Progenitor cell of endocrine pancreas (in vitro differentiated cells): ENCODE measurements at places on chromosomes 16 and 17. TPM values are rescaled to one million over a fixed set of nuclear protein-coding genes. Genes with fewer than 3 reads are reported as not detected.

NPIPA3 gene
- 0.95 and 1.3 TPM in 2 replicates for total RNA-seq

BAIAP3 gene
- total RNA-seq: 17.5 and 18.2 TPM in 2 replicates

KRTAP1-1 gene
- not detected in 2 replicates for total RNA-seq

PRAC1 gene
- total RNA-seq: not detected in 2 replicates

- H3K36me3 ChIP-seq: no peaks in the 10 kb centered on the region
- no peak overlapping the region for H3K27ac ChIP-seq
- no peaks in the 10 kb centered on the region for H3K27me3 ChIP-seq
- peaks cover 5% of the 10 kb centered on the region for H3K4me1 ChIP-seq
- no peak overlapping the region for H3K4me3 ChIP-seq
Observed at GRCh38 chr17:74394977-74395376, 27.7 kb downstream of the GPR142 start.

DNA sequence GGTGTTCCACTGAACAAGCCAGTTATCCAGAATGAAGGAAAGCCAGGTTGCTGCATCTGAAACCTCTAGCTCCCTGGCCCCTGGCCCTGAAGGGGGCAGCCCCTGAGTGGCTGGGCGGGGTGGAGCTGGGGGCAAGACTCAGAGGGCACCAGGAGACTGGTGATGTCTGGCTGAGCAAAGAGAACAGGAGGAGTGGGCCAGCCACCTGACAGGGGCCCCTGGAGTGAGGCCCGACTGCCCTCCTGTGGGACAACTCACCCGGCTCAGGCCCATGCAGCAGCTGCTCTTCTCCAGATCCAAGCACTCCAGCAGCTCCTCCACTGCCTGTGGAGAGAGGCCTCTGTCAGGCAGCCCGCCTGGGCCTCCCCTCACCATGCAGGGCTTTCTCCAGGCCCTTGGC is 60.4 kb downstream of the PIPOX start:
- no peak overlapping the region for H3K4me3 ChIP-seq
- H3K27ac ChIP-seq: no peak overlapping the region
- H3K4me1 ChIP-seq: peaks cover 29% of the 10 kb centered on the region
- H3K27me3 ChIP-seq: peaks cover 3% of the 10 kb centered on the region
- no peak for DNase-seq

- peak overlapping the region; percentile 18 for H3K27ac ChIP-seq
- no peak for DNase-seq
- peak overlapping the region; percentile 23 for H3K4me3 ChIP-seq
- H3K4me1 ChIP-seq: peaks cover 5% of the 10 kb centered on the region
- H3K36me3 ChIP-seq: peaks cover 4% of the 10 kb centered on the region
Observed at GRCh38 chr16:26005336-26005735, 313.6 kb downstream of the HS3ST4 start.

DNA sequence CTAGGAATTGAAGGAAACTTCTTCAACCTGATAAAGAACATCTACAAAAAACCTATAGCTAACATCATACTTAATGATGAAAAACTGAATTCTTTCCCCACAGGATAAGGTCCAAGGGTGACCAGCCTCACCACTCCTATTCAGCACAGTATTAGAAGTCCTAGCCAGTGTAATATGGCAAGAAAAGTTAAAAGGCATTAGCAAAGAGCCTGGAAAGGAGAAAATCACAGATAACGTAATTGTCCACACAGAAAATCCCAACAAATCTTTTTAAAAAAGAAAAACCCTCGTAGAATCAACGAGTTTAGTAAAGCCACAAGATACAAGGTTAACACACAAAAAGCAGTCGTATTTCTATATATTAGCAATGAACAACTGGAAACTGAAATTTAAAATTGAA is 37.8 kb downstream of the MEAK7 start:
- no peak overlapping the region for H3K4me3 ChIP-seq
- H3K27me3 ChIP-seq: no peaks in the 10 kb centered on the region
- DNase-seq: no peak
- H3K27ac ChIP-seq: no peak overlapping the region
- H3K4me1 ChIP-seq: no peaks in the 10 kb centered on the region

- H3K27me3 ChIP-seq: no peaks in the 10 kb centered on the region
- no peaks in the 10 kb centered on the region for H3K36me3 ChIP-seq
- no peak for DNase-seq
- peaks cover 7% of the 10 kb centered on the region for H3K4me1 ChIP-seq
Observed at GRCh38 chr16:4494746-4495490, 18.7 kb downstream of the HMOX2 start.

GRCh38 chr16:12758031-12758669 is 45.5 kb downstream of the CPPED1 start:
- H3K27ac ChIP-seq: no peak overlapping the region
- no peaks in the 10 kb centered on the region for H3K36me3 ChIP-seq
- H3K4me3 ChIP-seq: no peak overlapping the region
- peaks cover 7% of the 10 kb centered on the region for H3K4me1 ChIP-seq
- DNase-seq: no peak

- H3K27me3 ChIP-seq: no peaks in the 10 kb centered on the region
- peaks cover 10% of the 10 kb centered on the region for H3K4me1 ChIP-seq
- no peak overlapping the region for H3K4me3 ChIP-seq
Observed at GRCh38 chr16:58046936-58047335, 21.4 kb downstream of the MMP15 start.

GRCh38 chr17:16273499-16273898 is 56.5 kb downstream of the PIGL start:
- H3K27me3 ChIP-seq: no peaks in the 10 kb centered on the region
- peaks cover 16% of the 10 kb centered on the region for H3K36me3 ChIP-seq
- H3K4me1 ChIP-seq: peaks cover 8% of the 10 kb centered on the region

- H3K4me1 ChIP-seq: peaks cover 61% of the 10 kb centered on the region
- H3K36me3 ChIP-seq: no peaks in the 10 kb centered on the region
- H3K27me3 ChIP-seq: peaks cover 17% of the 10 kb centered on the region
- peak overlapping the region; percentile 95 for H3K27ac ChIP-seq
- no peak overlapping the region for H3K4me3 ChIP-seq
Observed at GRCh38 chr17:40104594-40105486, 4.5 kb upstream of the NR1D1 start.

GRCh38 chr16:80573700-80574120 is 32.9 kb downstream of the DYNLRB2 start:
- H3K27me3 ChIP-seq: peaks cover 3% of the 10 kb centered on the region
- no peak overlapping the region for H3K27ac ChIP-seq
- peaks cover 6% of the 10 kb centered on the region for H3K4me1 ChIP-seq
- H3K4me3 ChIP-seq: no peak overlapping the region
- no peaks in the 10 kb centered on the region for H3K36me3 ChIP-seq
- no peak for DNase-seq

DNA sequence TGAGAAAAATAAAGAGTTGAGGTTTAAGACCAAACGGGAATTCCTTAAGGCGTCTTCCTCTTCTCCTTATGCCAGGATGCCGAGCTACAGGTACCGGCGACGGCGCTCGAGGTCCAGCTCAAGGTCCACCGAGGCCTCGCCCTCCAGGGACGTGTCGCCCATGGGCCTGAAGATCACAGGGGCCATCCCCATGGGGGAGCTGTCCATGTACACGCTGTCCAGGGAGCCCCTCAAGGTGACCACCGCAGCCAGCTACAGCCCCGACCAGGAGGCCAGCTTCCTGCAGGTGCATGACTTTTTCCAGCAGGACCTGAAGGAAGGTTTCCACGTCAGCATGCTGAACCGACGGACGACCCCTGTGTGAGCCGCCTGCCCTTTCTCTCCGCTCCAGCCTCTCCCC is 13.7 kb upstream of the CACNG1 start:
- H3K36me3 ChIP-seq: no peaks in the 10 kb centered on the region
- no peak overlapping the region for H3K27ac ChIP-seq
- peaks cover 4% of the 10 kb centered on the region for H3K27me3 ChIP-seq
- no peak for DNase-seq

DNA sequence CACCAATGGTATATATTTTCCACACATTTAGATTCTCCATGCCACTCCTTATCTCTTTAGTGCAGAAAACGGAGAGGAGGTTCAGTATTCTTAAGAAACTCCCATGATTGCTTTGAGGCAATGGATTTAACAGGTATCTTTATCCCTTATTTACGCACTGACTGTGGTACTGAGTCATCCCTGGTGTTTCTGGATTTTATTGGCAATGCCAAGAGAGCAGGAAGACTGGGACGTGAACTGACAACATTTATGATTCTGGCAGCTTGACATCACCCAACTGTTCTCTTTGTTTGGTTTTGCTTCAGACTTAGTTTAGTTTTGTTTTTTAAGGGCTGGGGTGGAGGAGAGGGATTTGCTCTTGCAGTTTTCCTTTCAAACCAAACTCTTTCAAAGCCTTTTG is 131.4 kb downstream of the WWOX start:
- DNase-seq: no peak
- no peaks in the 10 kb centered on the region for H3K27me3 ChIP-seq
- no peaks in the 10 kb centered on the region for H3K36me3 ChIP-seq
- H3K27ac ChIP-seq: no peak overlapping the region

- H3K4me1 ChIP-seq: peaks cover 5% of the 10 kb centered on the region
- no peaks in the 10 kb centered on the region for H3K27me3 ChIP-seq
- no peaks in the 10 kb centered on the region for H3K36me3 ChIP-seq
- H3K27ac ChIP-seq: no peak overlapping the region
- H3K4me3 ChIP-seq: no peak overlapping the region
Observed at GRCh38 chr16:47713225-47713595, 252.1 kb downstream of the PHKB start.

GRCh38 chr16:68470461-68471150 is 22.3 kb upstream of the SMPD3 start:
- DNase-seq: no peak
- peaks cover 5% of the 10 kb centered on the region for H3K27me3 ChIP-seq
- H3K36me3 ChIP-seq: no peaks in the 10 kb centered on the region
- no peak overlapping the region for H3K27ac ChIP-seq
- H3K4me1 ChIP-seq: peaks cover 6% of the 10 kb centered on the region
- H3K4me3 ChIP-seq: no peak overlapping the region
